ENCODE measurements at places on chromosomes 13 and 19. TPM values are rescaled to one million over a fixed set of nuclear protein-coding genes. Genes with fewer than 3 reads are reported as not detected.

The ZNF121 gene
- total RNA-seq, result 20.5 TPM

The ZGLP1 gene
- 1.3 TPM for total RNA-seq

The PTGIR gene
- 1.8 TPM for total RNA-seq

The FBXO27 gene
- 6.0 TPM for total RNA-seq

The ZNF99 gene
- not detected for total RNA-seq

The COX6B1 gene
- 418 TPM for total RNA-seq

The LYPD5 gene
- total RNA-seq, result 2.7 TPM

The ZIK1 gene
- 6.7 TPM for total RNA-seq

The RASIP1 gene
- total RNA-seq, result 153 TPM

The KIR3DL2 gene
- total RNA-seq, result not detected

The NCCRP1 gene
- total RNA-seq, result not detected

The CGB1 gene
- not detected for total RNA-seq

The RNASEH2A gene
- 17.2 TPM for total RNA-seq

The POSTN gene
- total RNA-seq, result 26.5 TPM

The HRC gene
- not detected for total RNA-seq

The ZNF793 gene
- total RNA-seq, result 1.1 TPM

The CLEC11A gene
- total RNA-seq, result 16.2 TPM

The METTL21C gene
- not detected for total RNA-seq

The STOML3 gene
- total RNA-seq, result not detected

The ZSCAN4 gene
- total RNA-seq, result not detected

The B3GLCT gene
- total RNA-seq, result 13.9 TPM

The KCNK6 gene
- 13.5 TPM for total RNA-seq

The DENND1C gene
- total RNA-seq, result not detected

The DAND5 gene
- total RNA-seq, result 0.05 TPM

The FFAR1 gene
- not detected for total RNA-seq

The SMAD9 gene
- 2.3 TPM for total RNA-seq

The CDX2 gene
- not detected for total RNA-seq
